ENCODE measurements at places on chromosomes 1 and 21. TPM values are rescaled to one million over a fixed set of nuclear protein-coding genes. Genes with fewer than 3 reads are reported as not detected.

Gene KLF17
- total RNA-seq: not detected

GRCh38 chr1:18556364-18556763, 74.3 kb upstream of the PAX7 start:
- DNase-seq: no peak

Gene CELA3B
- not detected for total RNA-seq

- DNase-seq: no peak
Measured at GRCh38 chr1:239739375-239739774, 352.3 kb upstream of the FMN2 start.

GRCh38 chr1:239676522-239677273, 290.3 kb downstream of the CHRM3 start:
- no peak for DNase-seq

Gene OR2T11
- not detected for total RNA-seq

- no peak for DNase-seq
Measured at GRCh38 chr1:111825217-111825616, 69.5 kb downstream of the DDX20 start.

- DNase-seq: no peak
Measured at GRCh38 chr1:25737130-25737529, 62.9 kb upstream of the SELENON start.
